HCT116 (cell line): ENCODE measurements at places on chromosomes 12 and 14.

- no peak for DNase-seq
Observed at GRCh38 chr12:103583008-103583407, 4.1 kb upstream of the STAB2 start.

DNA sequence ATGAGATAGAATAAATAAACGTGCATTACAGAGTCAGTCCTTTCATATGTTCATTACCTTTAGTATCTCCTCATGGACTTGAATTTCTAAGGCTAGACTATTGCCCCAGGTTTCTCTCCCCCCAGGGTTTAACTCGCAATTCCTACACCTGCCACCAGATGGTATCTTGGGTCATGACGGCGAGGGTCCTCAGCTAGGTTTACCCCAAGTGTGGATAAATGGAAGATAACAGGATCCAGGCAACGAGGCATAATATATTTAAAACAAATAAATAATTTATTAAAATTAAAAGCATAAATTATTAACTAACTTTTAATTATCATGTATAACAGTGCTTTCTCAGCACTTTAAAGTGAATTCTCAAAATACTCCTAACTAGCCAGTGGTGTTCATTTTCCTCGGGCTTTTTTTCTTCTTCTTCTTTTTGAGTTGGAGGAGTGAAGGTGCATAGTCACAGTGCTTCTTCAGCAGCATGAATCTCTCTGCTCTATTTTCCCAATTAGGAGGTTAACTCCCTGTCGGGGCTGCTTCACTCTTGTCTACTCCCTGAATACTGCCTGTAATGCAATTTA lies 243.5 kb upstream of the CAND1 start:
- no peak for DNase-seq

- DNase-seq = peak; percentile 59
Observed at GRCh38 chr12:58540480-58541299, 379.6 kb downstream of the LRIG3 start.

DNA sequence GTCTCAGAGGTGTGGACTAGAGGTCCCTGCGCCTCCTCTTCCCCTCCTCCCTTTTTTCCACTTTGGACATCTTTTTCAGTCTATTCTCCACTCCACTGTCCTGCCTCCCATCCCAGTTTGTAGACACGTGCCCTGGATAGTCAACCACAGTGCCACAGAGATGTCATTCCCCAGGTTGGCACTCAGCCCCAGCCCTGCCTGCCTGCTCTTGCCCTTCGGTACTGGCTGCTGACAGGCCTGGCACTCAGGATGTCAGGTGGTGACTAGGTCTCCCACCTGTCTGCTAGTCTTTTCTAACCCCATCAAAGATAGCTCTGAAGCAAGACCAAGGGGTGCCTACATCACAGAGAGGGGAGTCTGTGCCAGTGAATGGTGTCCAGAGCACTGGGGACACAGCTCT lies 15.8 kb downstream of the KRT71 start:
- no peak for DNase-seq

GRCh38 chr12:95790917-95791849 lies 619 bp upstream of the NTN4 start:
- no peak for DNase-seq

- DNase-seq = no peak
Observed at GRCh38 chr12:19198272-19198671, 68.7 kb downstream of the PLEKHA5 start.

DNA sequence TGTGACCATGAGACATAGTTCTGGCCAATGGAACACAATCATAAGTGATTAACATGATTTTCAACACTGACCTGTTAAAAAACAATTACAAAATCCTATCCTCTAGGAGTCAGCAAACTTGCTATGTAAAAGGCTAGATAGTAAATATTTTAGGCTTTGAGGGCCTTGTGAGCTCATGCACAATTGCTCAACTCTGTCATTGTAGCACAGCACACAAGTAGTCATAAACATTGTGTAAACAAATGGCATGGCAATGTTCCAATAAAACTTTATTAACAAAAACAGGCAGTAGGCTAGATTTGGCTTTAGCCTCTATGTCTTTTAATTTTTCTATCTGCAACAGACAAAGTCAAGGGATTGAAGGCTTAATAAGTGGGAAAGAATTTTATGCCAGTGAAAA lies 350.7 kb downstream of the C12orf50 start:
- DNase-seq = no peak

- DNase-seq = no peak
Observed at GRCh38 chr12:74896186-74896585, 313.5 kb downstream of the KCNC2 start.

GRCh38 chr12:55682087-55682796 lies 25.5 kb downstream of the ITGA7 start:
- DNase-seq = no peak

- DNase-seq = no peak
Observed at GRCh38 chr14:64005822-64006221, 153.0 kb downstream of the SYNE2 start.

- DNase-seq = no peak
Observed at GRCh38 chr14:75769047-75769685, 108.1 kb downstream of the TTLL5 start.
